Germinal center (tissue), 1 donor: ENCODE measurements at places on chromosomes 4 and X.

DNA sequence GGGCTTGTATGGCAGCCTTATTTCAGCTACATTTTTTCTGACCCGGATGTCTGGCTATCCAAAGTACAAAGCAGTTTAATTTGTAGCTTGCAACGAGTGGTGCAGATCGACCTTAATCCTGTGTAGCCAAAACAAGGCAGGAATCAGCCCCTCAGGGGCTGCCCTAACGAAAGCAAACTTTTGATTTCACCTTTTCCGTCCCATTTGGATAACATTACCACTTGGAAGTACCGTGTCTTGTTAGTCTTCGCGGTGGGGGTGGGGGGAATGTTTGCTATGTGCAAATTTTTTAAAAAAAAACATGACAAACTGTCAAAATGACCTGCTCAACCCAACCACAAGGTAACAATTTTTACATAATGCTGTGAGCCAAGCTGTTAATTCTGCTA is 766 bp upstream of the DNAJB14 start:
- peak; percentile 2 for DNase-seq

GRCh38 chr4:94342694-94343093 is at the start of gene HPGDS:
TSS of gene HPGDS (minus strand) at chr4:94342836. CDS start at chr4:94334629, 8,207 bp downstream.
- DNase-seq = no peak

DNA sequence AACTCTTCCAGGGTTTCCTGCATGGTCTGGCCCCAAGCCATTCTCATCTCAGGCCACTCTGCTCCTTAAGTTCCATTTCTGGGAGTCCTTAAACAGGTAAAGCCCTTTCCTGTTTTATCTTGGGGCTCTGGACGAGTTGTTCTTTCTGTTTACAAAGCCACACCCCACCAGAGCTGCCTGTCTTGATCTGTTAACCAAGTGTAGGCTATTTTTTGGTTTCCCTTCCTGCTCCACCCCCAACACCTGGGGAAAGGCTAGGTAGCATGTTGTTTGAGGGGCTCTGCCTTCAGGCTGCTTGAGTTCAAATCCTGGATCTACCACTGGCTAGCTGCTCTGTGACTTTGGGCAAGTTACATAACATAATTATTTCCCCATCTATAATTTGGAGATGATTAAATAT is 40.0 kb downstream of the ERVMER34-1 start:
- peak; percentile 25 for DNase-seq

DNA sequence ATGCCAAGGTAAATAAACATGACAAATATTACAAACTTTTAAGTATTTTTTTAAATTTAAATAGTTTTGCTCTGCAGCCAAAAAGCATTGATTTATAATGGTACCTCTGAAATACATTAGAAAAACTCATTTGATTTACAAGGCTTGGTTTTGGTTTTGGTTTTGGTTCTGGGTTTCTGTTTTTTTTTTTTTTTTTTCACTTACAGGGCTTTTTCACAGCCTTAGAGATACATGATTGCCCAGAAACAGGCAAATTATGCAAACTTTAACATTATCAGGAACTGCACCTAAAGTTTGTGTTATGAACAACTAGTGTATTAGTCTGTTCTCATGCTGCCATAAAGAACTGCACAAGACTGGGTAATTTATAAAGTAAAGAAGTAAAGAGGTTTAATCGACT is 196.4 kb upstream of the DDX53 start:
- DNase-seq = no peak

- no peak for DNase-seq
Measured at GRCh38 chr4:154854362-154854761, 73.3 kb downstream of the RBM46 start.

- no peak for DNase-seq
Measured at GRCh38 chr4:38359113-38359512, 304.9 kb upstream of the KLF3 start.

- DNase-seq = no peak
Measured at GRCh38 chrX:15207994-15208393, 61.9 kb downstream of the ASB9 start.

DNA sequence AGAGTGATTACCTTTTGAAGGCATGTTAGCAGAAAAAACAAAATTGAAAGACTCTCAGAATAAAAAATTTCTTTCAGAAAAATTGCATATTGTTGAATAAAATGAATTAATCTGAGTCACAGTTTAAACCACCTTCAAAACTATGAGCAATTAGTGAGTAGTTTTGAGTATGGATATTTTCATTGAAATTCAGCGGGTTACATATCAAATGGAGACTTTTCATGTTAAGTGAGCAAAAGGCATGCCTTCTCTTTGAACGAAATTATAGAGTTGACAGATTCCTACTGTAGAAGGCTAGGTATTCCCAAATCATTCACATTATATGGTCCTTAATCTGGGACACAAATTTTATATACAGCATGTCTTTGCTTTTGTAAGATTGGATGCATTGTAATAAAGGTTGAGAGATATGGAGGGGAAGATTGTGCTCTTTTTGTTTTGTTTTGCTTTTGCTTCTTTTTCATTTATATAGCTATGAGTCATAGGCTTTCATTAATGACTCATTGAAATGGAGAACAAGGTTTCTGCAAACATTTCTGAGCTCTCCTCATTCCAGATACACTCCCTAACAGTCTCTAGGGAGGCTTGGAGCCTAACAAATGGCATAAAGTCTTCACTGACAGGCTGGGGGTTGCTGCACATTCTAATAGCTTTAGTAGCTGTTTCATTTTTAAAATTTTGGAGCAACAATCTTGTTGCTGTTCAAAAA is 21.6 kb downstream of the PCDH18 start:
- DNase-seq = no peak

DNA sequence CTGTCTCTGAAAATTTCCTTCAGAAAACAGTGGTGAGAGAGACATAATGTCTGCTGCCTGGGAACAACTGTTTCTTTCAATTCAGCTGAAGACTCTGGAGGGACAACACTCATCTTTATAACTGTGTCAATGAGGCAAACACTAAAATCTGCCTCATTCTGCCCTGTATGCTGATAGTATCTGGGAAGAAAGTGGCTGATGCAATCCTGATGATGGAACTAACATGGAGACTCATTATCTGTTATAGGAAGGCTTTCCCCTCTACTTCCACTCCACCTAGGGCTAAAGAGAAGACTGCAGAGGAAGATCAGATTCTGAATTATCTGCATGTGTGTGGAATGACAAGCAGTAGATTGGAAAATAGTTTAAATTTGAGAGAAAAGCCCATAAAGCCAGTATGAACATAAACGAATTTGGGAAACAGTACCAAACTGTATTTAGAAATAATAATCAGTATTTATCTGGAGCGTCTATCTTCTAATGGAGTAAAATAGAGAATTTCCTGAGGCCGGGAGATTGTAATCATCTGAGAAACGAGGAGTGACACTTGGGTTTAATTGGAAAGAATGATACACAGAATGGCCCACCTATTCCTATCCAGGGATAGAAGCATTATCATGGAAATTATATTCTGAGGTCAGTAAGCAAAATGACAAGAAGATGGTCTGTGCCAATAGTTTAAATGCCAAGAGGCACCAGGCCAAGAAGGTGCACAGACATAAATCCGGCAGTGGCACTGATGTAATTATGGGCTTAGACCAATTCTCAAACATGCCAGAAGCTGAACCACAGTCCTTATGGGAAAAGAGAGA is 85.4 kb downstream of the SHISA3 start:
- DNase-seq = no peak
